ENCODE measurements at places on chromosomes 2 and 18. TPM values are rescaled to one million over a fixed set of nuclear protein-coding genes. Genes with fewer than 3 reads are reported as not detected.

DNA sequence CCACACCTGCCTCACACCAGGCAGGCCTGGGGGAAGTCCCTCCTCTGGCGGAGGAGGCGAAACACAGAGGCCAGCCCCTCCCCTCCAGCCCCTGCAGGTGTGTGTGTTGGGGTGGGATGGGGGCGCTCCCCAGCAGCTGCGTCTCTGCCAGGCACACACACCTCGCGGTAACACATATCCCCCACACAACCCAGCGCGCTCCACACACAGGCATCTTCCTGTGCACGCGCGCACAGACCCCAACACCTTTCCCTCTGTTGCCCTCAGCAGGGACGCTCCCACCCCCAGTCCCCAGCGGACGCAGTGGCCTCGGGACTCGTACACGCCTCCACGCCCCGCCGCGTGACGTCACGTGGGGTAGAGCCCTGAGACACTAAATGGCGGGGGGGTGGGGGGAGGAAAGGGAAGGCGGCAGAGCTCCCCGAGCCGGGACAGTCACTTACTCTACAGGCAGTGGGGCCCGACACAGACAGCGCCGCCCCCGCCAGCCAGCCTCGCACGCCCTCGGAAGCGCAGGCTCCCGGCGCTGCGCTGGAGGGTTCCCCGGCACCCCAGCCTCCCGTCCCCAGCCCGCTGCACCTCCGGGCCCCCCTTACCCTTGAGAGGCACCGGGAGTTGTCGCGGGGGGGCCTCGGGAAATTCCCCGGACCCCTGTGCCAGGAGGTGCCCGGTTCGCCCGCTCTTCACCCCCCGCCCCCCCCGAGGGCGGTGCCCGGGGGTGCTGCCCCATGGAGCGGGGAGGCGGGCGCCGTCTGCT is at the start of gene WNT10A:
WNT10A (plus strand) TSS at position 751 of the 757 bp plus-strand sequence. CDS start 144 bp downstream, outside the sequence.
- peaks cover 90% of the 10 kb centered on the region for H3K27me3 ChIP-seq
- peak within 1 kb of the TSS; percentile 28 for H3K4me3 ChIP-seq
- peak; percentile 68 for DNase-seq
- H3K36me3 ChIP-seq, result no peaks in the 10 kb centered on the region
- H3K27ac ChIP-seq, result no peak within 1 kb of the TSS

- H3K27ac ChIP-seq, result no peak overlapping the region
- H3K4me3 ChIP-seq, result no peak overlapping the region
- no peak for DNase-seq
- H3K4me1 ChIP-seq, result no peaks in the 10 kb centered on the region
Measured at GRCh38 chr2:210445116-210445707, 31.3 kb downstream of the LANCL1 start.

GRCh38 chr18:801137-801536 is 10.9 kb downstream of the YES1 start:
- H3K4me3 ChIP-seq, result no peak overlapping the region
- no peaks in the 10 kb centered on the region for H3K36me3 ChIP-seq
- H3K4me1 ChIP-seq, result no peaks in the 10 kb centered on the region

DNA sequence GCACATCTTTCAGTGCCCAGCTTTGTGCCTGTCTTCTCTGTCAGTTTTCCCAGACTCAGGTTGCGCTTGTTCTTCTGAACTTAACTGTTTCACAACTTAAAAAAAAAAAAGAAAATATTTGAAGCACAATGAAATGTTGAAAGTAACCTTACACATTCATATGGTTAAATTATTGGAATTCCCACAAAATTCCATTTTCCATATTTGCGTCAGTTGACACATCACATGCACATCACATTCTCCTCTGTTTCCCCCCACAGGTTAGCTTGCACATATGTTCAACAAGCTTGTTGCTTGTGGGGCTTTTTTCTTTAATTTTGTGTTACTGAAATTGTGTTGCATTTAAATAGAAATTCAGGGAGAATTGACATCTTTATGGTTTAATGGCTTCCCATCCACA is 8.3 kb downstream of the MYO1B start:
- no peak for DNase-seq
- H3K4me1 ChIP-seq, result peaks cover 34% of the 10 kb centered on the region
- H3K4me3 ChIP-seq, result no peak overlapping the region
- H3K36me3 ChIP-seq, result no peaks in the 10 kb centered on the region
- H3K27ac ChIP-seq, result no peak overlapping the region

DNA sequence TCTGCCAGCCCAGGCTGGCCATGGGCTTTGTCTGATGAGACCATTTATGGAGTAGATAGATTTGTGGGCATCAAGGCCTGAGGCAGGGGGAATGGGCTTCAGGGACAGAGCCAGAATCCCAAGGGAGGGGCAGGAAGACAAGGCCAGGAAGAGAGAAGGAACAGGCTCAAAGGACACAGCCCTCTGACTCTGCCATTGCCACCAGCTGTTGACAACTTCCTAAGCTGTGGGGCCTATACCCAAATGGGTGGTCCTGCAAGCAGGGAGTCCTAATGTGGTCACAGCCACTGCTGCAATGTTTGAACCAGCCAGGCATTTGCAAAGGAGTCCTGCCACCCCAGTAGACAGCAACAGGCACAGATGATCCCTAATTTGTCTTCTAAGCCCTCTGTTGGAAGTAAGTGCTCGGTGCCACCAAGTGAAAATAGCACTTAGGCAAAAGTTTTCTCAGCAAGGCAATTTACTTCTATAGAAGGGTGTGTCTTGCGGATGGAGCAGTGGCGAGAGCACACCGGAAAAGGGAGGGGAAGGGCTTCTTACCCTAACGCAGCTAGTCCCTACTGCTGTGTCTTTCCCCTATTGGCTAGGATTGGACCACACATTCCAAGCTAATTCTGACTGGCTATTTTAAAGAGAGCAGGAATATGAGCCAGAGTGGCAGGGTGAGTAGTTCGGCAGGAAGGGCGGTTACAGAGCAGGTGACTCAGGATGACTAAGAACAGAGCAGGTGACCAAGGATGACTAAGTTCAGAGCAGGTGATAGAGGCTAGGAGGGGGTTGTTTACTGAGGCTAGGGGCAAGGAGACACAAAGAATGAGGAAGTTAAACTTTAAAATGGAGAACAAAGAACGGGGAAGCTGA is 47.2 kb downstream of the C1QL2 start:
- H3K4me3 ChIP-seq, result no peak overlapping the region
- no peak for DNase-seq
- no peaks in the 10 kb centered on the region for H3K36me3 ChIP-seq
- no peaks in the 10 kb centered on the region for H3K27me3 ChIP-seq
- H3K4me1 ChIP-seq, result no peaks in the 10 kb centered on the region

GRCh38 chr2:27049422-27050280 is 1.8 kb upstream of the AGBL5 start:
- peak overlapping the region; percentile 73 for H3K4me3 ChIP-seq
- peaks cover 15% of the 10 kb centered on the region for H3K36me3 ChIP-seq
- H3K4me1 ChIP-seq, result peaks cover 25% of the 10 kb centered on the region
- peak; percentile 39 for DNase-seq
- no peaks in the 10 kb centered on the region for H3K27me3 ChIP-seq

DNA sequence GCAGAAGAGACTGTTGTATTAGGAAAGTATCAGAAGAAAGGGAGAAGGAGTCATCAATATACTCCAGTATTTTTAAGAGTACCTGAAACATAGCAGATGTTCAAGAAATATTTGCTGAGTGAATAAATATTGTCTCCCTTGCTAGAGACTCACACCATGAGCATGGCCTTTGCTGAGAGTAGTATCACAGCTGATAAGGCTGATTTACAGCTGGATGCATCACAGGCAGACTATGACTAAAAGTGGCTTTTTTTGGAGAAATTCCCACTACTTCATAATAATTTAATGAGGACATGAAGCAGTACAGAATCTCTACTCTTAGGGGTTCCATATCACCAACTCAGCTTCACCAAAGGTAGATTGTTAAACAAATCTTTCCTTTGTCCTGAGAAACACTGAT is 373.3 kb downstream of the RBM43 start:
- DNase-seq, result no peak
- H3K36me3 ChIP-seq, result no peaks in the 10 kb centered on the region
- H3K27ac ChIP-seq, result no peak overlapping the region
- no peaks in the 10 kb centered on the region for H3K4me1 ChIP-seq
- no peaks in the 10 kb centered on the region for H3K27me3 ChIP-seq

DNA sequence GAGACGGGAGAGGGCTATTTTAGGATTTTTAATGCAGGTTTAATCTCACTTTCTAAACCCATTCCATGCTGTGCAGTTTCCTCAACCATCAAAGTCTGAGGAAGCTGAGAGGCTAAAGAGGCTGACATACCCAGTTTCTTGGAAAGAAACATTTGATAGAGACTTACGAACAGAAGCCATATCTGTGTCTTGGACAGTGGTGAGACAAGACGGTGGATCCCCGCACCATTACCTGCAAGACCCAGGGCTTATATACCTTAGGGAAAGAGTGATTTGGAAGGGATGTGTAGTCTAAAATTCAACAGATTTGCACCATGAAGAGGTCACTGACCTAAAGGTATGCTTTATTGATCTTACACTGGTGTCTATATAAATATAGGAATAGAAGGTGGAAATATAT is 13.5 kb downstream of the EEF1B2 start:
- H3K36me3 ChIP-seq, result no peaks in the 10 kb centered on the region
- no peak overlapping the region for H3K27ac ChIP-seq
- H3K4me3 ChIP-seq, result no peak overlapping the region
- H3K27me3 ChIP-seq, result no peaks in the 10 kb centered on the region
- no peaks in the 10 kb centered on the region for H3K4me1 ChIP-seq
- DNase-seq, result no peak

- no peak for DNase-seq
- H3K36me3 ChIP-seq, result no peaks in the 10 kb centered on the region
- no peaks in the 10 kb centered on the region for H3K4me1 ChIP-seq
Measured at GRCh38 chr2:10168221-10168620, 45.7 kb downstream of the RRM2 start.

DNA sequence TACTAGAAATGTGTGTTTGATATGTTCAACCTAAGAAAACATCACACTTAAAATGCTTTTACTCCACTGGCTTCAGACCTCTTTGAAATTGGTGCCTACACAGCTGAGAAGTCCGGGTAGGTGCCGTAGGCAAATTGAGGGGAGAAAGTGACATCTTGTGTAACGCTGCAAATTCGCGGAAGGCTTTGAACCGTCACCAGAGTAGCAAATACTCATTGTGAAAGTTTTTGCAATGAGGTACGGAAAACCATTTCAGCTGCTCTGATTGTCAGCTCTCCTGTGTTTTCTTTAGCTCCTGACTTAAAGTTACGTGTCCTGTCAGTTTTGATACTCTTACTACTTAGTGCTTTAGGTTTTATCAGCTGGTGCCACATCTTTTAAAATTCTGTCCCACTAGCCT is 224.5 kb downstream of the FAM210A start:
- H3K36me3 ChIP-seq, result peaks cover 2% of the 10 kb centered on the region
- peak overlapping the region; percentile 5 for H3K27ac ChIP-seq
- H3K4me1 ChIP-seq, result peaks cover 44% of the 10 kb centered on the region
- no peak for DNase-seq
- H3K4me3 ChIP-seq, result no peak overlapping the region

DNA sequence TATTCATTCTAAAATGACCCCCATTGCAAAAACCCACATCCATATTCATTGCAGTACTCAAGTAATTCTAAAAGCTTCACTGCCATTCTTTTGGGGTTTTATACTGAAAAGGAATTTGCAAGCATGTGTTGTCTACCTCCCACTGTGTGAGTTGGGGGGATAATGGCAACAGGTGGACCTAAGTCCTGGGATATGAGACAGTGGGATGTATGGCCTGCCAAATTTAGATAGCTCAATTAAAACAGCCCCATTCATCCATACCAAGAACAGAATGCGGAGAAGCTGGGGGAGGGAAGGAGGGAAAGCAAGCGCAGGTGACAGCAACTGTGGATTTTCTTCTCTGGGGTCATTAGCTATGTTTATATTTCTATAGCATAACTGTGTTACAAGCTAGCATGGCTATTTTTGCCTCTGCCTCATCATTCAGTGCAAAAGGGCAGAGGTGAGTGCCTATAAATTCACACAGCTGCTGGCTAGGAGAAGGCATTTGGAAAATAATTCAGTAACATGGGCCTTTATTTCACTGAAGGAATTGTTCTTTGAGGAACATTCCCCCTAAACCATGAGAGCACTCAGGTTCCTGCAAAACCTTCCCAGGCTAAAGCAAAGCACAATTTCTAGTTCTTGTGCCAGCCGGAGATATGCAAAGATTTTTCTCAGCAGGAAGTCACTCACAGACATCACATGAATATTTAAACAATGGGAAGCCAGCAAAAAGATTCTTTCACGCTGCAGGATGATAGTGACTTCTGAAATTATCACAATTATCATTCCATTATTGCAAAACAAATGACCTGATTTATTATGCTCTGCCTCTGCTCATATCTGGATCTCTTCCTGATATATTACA is 393.9 kb upstream of the ACVR2A start:
- H3K27me3 ChIP-seq, result no peaks in the 10 kb centered on the region
- no peak overlapping the region for H3K4me3 ChIP-seq
- H3K36me3 ChIP-seq, result no peaks in the 10 kb centered on the region
- H3K4me1 ChIP-seq, result no peaks in the 10 kb centered on the region
- no peak overlapping the region for H3K27ac ChIP-seq

DNA sequence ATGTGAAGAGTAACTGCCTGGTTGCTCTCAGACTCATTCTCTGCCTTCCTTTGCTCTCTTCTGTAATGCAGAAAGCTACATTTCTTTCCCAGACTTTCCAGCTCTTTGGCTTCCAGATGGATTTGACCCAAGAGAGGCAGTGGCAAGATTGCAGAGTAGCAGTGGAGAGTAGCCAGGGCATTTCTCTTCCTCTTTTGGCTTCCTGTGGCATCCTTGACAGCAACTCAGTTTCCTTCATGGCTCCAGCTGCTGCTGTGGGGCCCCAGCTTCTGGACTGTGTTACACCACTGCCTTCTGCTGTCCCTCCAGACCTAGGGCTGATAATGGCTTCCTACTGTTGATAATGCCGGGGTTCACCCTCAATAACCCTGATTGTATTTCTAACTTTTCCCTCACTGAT is 469.4 kb upstream of the SPRED2 start:
- no peaks in the 10 kb centered on the region for H3K4me1 ChIP-seq
- no peak overlapping the region for H3K27ac ChIP-seq
- no peak for DNase-seq
- no peaks in the 10 kb centered on the region for H3K27me3 ChIP-seq
- H3K4me3 ChIP-seq, result no peak overlapping the region

DNA sequence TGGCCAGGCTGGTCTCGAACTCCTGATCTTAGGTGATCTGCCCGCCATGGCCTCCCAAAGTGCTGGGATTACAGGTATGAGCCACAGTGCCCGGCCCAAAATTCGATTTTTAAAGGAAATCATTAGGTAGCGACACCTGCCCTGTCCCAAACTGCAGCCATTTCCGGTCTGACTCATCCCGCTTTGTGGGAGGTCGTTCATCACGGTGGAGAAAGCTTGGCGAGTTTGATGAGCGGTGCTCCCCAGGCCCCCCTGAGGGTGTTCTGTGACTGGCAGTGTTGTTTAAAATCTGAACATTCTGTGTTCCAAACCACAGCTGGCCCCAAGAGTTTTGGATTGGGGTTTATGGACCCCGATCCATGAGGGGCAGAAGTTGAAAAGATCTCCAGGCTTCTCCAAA is 53.0 kb upstream of the GLI2 start:
- no peaks in the 10 kb centered on the region for H3K27me3 ChIP-seq
- H3K27ac ChIP-seq, result no peak overlapping the region
- H3K4me1 ChIP-seq, result peaks cover 4% of the 10 kb centered on the region
- no peak overlapping the region for H3K4me3 ChIP-seq
- no peaks in the 10 kb centered on the region for H3K36me3 ChIP-seq
- DNase-seq, result no peak

METTL4 gene
- total RNA-seq, result 5.8 TPM

LRATD1 gene
- 0.86 TPM for total RNA-seq

TMEM169 gene
- 0.28 TPM for total RNA-seq

All from heart left ventricle (tissue), 16 donors.